Activated CD8-positive, alpha-beta memory T cell treated with anti-CD3 and anti-CD28 coated beads for 1 hour (primary cell): ENCODE measurements at places on chromosomes 11 and 22.

DNA sequence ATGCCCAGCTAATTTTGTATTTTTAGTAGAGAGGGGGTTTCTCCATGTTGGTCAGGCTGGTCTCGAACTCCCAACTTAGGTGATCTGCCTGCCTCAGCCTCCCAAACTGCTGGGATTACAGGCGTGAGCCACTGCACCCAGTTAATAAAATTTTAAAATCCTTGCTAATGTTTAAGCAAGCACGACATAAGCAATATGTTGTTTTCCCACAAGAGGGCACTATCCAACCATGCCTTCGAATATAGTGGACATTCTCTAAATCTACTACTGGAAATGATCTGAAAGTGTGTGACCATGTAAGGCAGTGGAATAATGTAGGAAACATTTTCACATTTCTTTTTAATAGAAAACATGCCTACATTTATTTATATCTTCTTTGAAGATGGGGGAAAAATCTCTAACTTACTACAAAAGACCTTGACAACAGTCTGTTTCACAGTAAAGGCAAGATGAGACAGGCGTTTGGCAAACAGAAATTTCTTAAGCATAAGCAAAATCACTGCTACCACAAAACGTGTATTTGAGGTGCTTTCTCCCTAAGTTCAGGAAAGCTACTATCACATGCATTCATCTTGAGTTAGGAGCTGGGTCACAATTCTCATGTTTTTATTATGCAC lies 38.2 kb downstream of the PITPNB start:
- no peak for DNase-seq

DNA sequence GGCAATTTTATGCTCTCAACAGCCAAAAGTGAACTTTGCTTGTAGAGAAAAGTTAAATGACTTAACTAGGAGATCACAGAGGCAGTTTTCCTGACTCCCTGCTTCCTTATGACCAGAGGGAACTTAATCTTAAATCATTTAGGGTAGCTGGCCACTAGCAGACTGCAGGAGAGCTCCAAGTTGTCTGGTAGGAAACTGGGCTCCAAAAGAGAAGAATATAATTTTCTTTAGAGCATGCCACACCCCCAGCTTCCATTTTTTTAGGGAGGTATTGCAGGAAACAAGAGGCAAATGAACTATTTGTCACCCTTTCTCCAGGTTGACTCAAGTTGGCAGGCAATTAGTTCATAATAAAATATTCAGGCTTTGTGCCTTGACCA lies 2.6 kb downstream of the METTL15 start:
- no peak for DNase-seq

DNA sequence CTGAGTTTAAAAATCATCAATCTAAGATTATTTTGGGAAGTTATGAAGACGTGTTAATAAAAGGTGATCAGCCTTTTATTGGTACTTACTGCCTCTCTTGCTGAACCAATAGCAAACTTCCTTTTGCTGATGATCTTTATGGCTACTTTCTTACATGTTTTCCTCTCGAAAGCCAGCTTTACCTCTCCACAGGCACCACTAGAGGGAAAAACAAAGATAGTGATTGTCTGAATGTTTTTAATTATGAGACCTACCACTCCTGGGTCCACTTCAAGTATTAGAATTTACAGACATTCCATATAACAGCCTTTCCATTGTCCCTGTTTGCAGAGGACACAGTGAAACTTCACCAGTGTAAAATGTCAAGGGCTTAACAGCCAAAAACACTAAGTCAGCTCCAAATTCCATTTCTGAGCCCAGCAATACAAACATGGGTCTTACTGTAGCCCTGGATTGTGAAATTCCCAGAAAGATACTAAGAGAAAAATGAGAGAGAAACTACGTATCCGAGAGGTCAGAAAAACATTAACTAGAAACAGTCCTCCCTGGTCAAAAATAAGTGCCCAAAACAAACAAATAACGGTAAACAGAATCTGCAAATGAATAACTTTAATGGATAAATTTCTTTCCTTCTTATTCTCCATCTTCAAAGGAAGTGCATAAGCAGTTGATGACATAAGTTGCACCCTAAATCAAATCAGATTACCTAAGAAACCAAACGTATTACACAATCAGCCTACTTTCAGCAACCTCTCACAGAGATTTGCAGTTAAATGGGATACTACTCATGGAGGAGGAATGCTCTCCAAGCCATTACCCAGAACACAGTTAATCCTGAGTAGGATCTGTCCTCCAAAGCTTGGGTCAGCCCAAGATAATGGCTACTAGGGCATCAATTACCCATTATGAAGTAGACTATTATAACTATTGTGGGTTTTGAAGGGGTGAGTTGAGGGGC lies 29.5 kb downstream of the CHEK2 start:
- no peak for DNase-seq

GRCh38 chr22:46797355-46797754 lies 34.9 kb downstream of the TBC1D22A start:
- no peak for DNase-seq

- no peak for DNase-seq
These were observed 13.7 kb upstream of the RAB38 start for GRCh38 chr11:88188932-88189253.

- DNase-seq = no peak
These were observed 2.1 kb downstream of the SH3BP1 start for GRCh38 chr22:37641561-37641949.

DNA sequence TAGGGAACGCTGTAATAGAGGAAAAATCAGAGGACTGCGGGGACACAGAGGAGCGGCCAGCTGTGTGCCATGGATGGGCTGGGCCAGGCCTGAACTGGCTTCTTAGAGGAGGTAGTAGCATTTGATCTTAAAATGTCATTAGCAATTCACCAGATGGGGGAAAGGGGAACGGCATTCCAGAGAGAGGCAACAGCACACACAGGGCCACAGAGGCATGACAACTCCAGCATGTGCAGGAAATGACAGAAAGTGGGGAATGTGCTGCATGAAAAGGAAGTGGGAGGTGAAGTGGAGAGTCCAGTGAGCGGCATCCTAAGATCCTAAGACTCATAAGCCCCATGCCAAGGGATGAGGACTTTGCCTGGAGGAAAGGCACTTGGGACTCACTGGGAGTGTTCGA lies 69.0 kb downstream of the UBASH3B start:
- no peak for DNase-seq
